Fibroblast of mammary gland (primary cell): ENCODE measurements at places on chromosomes 6 and 20.
A peak's percentile ranks its signal among the peaks of the same experiment; 100 is the strongest.

- DNase-seq: no peak
These were observed 23.2 kb downstream of the PLCB1 start for GRCh38 chr20:8155229-8155628.

- no peak for DNase-seq
These were observed 233.5 kb upstream of the TAB2 start for GRCh38 chr6:149084026-149084425.

GRCh38 chr6:4805553-4806336 lies 29.5 kb downstream of the CDYL start:
- peak; percentile 36 for DNase-seq

GRCh38 chr6:3566812-3567211 lies 110.0 kb upstream of the SLC22A23 start:
- DNase-seq: peak; percentile 79

- DNase-seq: peak; percentile 69
These were observed 505 bp upstream of the WRNIP1 start for GRCh38 chr6:2764610-2765165.

GRCh38 chr6:154969796-154970195 lies 25.3 kb upstream of the TIAM2 start:
- no peak for DNase-seq

DNA sequence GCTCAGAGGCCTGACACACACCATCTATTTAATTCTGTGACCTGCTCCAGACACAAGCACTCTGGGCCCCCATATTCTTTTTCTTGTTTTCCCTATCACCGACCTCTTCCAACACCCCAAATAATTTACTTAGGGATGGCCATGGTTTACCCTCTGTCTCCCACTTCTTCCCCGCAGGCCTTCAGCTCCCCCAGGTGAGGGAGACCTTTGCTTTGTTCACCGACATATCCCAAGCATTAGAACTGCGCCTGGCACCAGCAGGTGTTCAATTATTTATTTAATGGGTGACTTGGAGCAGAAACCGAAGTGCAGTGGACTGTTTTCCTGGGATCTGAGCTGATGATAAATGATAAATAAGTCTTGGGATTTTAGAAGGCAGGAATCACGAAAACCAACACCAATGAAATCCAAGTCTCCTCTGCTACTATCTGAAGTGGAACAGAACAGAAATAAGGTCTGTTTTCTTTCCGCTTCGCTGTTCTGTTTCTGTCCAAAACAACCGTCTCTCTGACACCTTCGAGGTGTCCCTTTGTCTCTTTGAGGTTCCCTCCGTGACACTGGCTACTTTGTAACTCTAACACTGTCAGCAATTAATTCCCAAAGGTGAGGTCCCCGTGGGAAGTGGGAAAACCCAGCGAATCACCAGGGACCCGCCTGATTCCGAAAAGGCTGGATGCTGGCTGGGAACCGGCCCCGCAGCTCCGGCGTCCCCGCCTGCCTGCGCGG lies 1.1 kb upstream of the RIN2 start:
- DNase-seq: no peak

- DNase-seq: peak; percentile 37
These were observed 625.9 kb upstream of the FLRT3 start for GRCh38 chr20:14963262-14963663.

GRCh38 chr6:21521276-21521675 lies 72.3 kb upstream of the SOX4 start:
- no peak for DNase-seq

GRCh38 chr6:138258991-138259390 lies 40.7 kb upstream of the PBOV1 start:
- DNase-seq: no peak
